Left ventricle myocardium inferior (tissue), 1 donor: ENCODE measurements at places on chromosomes 2 and 18. TPM values are rescaled to one million over a fixed set of nuclear protein-coding genes. Genes with fewer than 3 reads are reported as not detected.

FAM124B gene
- total RNA-seq, result 1.1 TPM

LBX2 gene
- total RNA-seq, result 0.25 TPM

ZC3H15 gene
- total RNA-seq, result 30.5 TPM

UGT1A3 gene
- total RNA-seq, result not detected

DCDC2C gene
- total RNA-seq, result not detected

CD207 gene
- total RNA-seq, result not detected

DNA sequence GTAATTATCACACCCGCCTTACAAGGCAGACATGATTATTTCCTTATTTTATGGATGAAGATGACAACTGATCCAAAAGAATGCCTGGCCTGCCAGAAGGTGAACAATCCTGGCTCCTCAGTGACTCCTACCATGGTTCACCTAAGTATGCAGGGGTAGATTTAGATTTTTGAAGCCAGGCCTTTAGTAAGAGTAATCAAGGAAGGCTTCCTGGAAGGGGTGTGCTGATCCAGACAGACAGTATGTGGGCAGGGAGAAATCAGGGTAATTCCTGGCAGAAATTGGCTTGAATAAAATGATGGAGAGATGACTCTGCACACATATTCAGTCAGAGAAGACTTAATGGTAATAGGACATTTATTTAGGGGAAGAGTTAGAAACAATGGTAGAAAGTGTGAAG is 637.7 kb upstream of the FANCL start:
- DNase-seq, result no peak

GRCh38 chr18:23880931-23881617 is 133.5 kb upstream of the TTC39C start:
- DNase-seq, result no peak

GRCh38 chr18:76356666-76357065 is 138.4 kb downstream of the ZNF516 start:
- no peak for DNase-seq

GRCh38 chr2:157898591-157898996 is 22.5 kb upstream of the ACVR1 start:
- no peak for DNase-seq

GRCh38 chr2:148978026-148978685 is 60.3 kb upstream of the LYPD6B start:
- no peak for DNase-seq

GRCh38 chr2:221166292-221166691 is 405.8 kb downstream of the EPHA4 start:
- no peak for DNase-seq

GRCh38 chr2:189762551-189763298 is at the start of gene OSGEPL1:
Gene OSGEPL1 (minus strand): TSS chr2:189762792. CDS start chr2:189761640, 1,152 bp downstream.
- DNase-seq, result peak; percentile 93

DNA sequence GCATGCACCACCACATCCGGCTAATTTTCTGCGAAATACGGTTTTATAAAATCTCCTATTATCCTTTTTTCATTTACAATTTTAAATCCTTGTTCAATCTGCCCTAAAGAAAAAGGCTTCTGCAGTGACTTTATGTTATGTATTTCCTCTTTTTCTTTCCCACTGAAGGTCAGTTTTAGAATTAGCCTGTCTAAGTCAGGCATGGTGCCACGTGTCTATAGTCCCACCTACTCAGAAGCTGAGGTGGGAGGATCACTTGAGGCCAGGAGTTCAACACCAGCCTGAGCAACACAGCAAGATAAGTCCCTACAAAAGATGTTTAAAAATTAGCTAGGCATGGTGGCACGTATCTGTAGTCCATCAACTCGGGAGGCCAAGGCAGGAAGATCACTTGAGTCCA is 39.8 kb upstream of the TNFRSF11A start:
- no peak for DNase-seq

DNA sequence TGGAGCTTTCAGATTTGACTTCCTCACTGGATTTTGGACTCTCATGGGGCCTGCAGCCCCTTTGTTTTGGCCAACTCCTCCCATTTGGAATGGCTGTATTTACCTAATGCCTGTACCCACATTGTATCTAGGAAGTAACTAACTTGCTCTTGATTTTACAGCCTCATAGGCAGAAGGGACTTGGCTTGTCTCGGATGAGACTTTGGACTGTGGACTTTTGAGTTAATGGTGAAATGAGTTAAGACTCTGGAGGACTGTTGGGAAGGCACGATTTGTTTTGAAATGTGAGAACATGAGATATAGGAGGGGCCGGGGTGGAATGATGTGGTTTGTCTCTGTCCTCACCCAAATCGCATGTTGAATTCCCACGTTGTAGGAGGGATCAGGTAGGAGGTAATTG is 233.4 kb upstream of the GALNT5 start:
- no peak for DNase-seq
